ENCODE measurements at places on chromosomes 12 and 14.

- DNase-seq, result peak; percentile 56
Observed at GRCh38 chr12:47102845-47103651, 23.3 kb upstream of the AMIGO2 start.

DNA sequence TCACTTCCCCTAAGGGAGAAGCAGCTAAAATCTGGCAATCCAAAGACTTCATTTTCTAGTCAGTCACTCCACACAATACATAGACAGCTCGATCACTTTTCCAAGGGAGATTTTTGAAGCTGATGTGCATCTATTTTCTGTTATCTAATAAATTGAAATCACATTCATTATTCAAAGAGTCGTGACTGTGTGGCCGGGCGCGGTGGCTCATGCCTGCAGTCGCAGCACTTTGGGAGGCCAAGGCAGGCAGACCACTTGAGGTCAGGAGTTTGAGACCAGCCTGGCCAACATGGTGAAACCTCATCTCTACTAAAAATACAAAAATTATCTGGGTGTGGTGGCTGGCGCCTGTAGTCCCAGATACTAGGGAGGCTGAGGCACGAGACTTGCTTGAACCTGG is 27.1 kb upstream of the PTGR2 start:
- no peak for DNase-seq

DNA sequence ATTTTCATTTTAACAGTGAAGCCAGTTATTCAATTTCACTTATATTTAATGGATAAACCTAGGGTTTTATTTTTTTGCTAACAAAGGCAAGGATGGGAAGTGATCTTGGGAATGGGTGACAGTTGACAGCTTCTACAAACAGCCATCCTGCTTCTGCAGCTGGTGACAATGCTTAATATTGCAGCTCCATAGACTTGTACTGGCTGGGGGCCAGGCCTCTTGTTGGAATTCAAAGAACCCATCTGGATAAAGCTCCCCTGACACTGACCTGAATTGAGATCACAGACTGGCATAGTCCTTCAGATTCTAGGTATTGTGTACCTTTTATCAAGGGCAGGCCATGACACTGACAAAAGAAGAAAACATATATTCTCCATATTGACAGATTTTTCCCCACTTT is 664.6 kb upstream of the FOXG1 start:
- DNase-seq, result no peak

DNA sequence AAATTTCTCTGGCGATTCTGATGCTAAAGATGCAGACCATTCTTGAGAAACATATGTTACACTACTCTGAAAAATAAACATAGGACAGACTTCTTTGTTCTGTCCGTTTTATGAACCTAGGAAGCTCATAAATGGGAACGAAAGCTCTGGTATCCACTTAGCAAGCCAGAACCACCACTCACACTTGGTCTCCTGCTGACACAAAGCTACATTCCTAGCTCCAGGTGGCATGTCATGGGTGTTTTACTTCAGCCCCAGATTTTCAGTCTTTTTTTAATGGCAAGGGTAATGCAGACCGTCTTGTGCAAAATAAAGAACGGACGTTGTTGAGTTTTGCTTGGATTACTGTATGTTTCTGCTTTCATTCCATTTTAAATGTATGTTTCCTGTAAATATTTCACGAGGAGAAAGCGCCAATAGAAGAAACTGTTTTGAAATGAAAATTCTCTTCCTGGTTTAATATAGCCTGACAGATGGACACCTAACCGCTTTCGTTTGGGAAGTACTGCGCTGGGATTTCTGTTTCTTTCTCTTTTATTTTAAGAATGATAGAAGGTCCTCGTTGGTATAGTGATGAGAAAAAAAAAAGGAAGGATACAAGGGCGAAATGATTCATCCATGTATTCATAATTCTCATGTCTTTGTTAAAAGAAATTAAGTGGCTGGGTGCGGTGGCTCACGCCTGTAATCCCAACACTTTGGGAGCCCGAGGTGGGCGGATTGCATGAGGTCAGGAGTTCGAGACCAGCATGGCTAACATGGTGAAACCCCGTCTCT is 871 bp upstream of the COQ5 start:
- DNase-seq, result peak; percentile 47

DNA sequence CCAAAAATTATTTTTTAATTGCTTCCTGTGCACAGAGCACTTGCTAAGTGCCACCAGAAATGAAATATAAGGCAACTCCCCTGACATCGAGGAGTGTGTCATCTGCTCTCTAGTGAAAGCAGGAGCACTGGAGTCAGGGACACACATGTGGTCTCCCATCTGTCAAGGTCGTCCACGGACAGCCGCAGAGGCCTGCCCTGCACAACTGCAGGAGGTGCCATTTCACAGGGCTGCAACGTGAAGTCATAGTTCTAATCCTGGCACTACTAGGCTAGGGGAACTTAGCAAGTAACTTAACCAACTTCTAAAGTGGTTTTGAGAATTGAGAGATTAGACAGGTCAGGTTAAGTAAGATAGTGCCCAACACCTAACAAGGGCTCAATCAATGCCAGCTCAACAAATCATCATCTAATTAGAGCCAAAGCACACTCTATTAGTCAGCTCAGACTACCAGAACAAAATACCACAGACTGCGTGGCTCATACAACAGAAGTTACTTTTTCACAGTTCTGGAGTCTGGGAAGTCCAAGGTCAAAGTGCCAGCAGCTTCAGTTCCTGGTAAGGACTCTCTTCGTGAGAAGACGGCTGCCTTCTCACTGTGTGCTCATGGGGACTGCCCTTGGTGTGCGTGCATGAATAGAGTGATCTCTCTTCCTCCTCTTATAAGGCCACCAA is 30.7 kb downstream of the FOXN3 start:
- no peak for DNase-seq

- no peak for DNase-seq
Observed at GRCh38 chr12:53258541-53259539, 9.3 kb upstream of the ESPL1 start.

All from AG08396 (cell line).